Right renal cortex interstitium (tissue), 3 donors: ENCODE measurements at places on chromosomes 1 and 21.

GRCh38 chr1:6596886-6597776, 5.5 kb downstream of the KLHL21 start:
- no peak for DNase-seq

GRCh38 chr1:172724765-172725613, 66.1 kb downstream of the FASLG start:
- DNase-seq: no peak

- no peak for DNase-seq
Observed at GRCh38 chr1:229437443-229437842, 3.5 kb upstream of the ACTA1 start.

DNA sequence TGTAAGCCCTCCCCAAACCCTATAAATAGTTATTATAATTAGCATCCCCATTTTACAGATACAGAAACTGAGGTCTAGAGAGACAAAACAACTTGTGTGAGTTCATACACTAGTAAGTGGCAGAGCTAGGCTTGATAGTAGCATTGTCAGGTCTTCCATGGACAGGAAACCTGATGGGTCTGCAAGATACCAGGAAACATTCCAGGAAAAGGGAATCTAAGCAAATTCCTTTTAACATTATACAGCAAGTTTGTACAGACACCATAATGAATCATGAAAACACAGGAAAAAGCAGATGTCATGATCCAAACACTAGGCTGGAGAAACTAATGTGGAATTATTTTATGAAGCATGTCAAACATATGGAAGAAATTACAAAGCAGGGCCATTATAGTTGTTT, 89.1 kb upstream of the KCNK2 start:
- no peak for DNase-seq

DNA sequence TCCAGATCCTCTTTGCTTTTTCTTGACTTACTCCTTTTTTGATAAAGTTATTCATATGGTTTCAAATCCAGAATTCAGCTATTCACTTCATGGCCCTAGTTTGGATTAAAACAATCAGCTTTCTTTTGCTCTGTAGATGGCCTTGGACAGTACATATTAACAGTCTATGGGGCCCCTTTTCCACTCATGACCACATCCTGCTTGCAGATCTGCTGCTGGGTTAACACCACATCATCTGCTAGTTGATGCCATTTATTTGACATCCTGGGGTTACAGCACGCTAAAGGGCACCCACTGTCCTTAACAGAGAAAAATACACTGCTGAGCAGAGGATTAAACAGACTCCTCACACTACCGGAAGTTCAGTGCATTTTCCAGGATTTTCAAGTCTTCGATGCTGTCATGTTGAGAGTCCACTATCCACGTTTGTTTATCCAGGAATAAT, 941 bp upstream of the IFI16 start:
- DNase-seq: no peak

DNA sequence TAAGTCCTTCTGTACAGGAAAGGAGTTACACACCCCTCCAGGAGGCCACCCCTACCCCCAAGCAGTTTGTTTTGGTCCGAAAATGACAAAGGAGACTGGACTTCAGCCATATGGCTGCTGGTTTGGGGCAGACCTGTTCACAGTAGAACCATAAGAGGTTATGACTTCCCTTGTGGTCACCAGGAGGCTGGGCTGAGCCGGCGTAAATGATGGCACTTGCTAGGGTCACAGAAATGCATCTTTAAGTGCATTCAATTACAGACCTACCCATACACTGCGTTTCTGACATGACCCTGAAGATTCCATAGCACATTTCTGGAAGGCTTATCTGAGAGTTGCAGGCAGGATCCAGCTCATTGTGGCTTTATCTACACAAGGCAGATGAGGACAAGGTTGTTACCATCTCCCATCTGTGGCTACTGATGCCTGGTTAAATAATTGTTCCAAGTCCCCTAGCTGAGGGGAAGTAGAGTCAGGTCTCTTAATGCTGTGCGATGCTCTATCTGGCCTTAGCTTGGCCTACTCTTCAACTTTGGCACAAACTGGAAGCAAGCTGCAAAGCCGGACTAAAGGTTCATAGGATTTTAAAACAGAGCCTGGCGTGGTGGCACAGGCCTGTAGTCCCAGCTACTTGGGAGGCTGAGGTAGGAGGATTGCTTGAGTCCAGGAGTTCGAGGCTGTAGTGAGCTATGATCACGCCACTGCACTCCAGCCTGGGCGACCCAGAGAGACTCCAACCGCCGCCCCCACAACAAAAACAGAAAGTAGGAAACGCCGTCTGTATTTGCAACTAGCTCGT, 1.7 kb upstream of the TRIM67 start:
- no peak for DNase-seq

DNA sequence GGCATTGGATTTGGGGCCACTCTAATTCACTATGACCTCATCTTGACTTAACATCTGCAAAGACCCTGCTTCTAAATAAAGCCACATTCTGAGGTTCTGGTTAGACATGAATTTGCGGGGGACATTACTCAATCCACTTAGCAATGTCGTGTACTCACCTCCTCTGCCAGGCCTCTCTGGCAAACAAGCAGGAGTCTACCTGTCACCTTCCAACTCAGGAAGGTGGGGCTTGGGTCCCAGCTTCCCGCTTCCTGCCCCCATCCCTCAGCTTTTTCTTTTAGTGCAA, 177.8 kb downstream of the PSMG1 start:
- no peak for DNase-seq
